Stimulated activated CD4-positive, alpha-beta T cell treated with anti-CD3 and anti-CD28 coated beads, Interleukin-1b, Interleukin-23, amount 100 ng/mL, for 1 hour (primary cell): ENCODE measurements at places on chromosomes 4 and X.

DNA sequence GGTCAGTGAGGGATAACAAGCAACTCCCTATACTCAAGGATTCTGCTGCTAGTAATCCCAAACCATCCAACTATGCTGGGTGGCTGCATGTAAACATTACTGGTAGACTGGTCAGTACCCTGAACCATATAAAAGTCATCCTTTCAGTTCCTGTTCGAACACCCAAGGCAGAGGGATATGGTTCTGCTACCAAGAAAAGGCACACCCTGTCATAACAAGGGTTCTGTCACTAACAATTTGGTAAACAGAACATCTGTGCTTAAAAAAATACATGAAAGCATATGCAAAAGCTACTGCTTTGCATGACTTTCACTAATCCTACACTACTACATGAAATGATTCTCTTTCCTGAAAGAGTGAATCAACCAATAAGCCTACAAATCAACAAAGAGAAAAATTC is 76.8 kb upstream of the MCF2 start:
- no peak for DNase-seq

DNA sequence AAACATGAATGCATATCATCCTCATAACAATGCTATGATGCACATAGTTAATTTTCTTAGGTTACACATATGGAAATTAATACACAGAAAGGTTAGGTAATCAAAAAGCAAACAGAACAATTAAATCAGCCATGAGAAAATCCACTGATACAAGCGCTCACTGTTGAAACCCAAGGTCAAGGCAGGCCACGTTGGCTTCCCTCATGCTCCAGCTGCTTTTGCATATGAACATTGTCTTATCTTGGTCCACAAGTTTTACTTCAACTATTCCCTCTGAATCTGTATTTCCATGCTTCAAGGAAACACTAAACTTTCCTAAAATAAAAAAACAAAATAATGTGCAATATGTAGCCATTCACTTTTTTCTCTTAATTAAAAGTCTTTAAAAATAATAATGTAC is 34.5 kb upstream of the PLA2G12A start:
- no peak for DNase-seq

DNA sequence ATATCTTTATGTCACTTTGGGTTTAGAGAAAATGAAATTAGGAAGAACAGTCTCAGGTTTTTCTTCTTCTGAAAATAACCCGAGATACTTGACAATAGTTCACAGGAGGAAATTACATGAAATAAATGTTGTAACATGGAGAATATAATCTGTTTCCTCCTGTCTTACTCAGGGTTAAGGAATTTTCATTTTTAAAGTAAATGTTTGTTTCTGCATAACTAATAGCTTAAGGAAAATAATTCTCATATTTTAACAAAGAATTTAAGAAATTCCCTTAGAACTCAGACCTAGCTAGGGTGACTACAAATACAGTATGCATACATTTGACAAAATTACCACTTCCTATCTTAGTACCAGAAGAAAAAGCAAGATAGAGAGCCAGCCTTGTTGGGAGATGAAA is 17.2 kb upstream of the SPRY1 start:
- no peak for DNase-seq

DNA sequence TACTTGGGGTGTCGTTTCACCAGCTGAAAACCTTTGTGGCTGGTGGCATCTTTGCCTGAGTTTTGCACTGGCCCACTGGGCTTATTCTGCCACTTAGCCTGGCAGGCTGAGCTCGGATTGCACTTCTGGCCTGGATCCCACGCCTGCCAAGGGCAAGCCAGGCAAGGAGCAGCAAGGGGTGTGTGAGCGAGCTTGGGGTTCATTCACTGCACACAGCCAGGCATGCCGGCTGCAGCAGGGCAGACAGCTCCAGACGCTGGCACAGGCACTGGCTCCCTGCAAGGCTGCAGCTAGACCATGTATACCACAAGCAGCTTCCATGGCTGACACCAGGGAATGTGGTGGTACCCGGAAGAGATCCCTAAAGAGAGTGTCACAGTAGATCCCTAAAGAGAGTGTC is 476.3 kb downstream of the EPHA5 start:
- DNase-seq = no peak

DNA sequence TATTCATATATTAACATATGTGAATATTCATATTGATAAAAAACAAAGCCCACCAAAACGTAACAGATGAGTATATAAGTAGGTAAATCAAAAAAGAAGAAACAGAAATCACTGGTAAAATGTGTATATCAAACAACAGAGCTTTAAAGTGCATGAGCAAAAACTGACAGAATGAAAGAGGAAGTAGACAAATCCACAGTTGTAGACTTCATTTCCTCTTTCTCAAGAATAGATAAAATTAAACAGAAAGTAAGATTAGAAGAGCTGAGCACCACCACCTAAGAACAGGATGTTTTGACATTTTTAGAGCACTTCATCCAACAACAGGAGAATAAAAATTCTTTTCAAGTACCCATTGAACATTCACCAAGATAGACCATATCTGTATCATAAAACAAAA is 64.6 kb downstream of the CNKSR2 start:
- no peak for DNase-seq

DNA sequence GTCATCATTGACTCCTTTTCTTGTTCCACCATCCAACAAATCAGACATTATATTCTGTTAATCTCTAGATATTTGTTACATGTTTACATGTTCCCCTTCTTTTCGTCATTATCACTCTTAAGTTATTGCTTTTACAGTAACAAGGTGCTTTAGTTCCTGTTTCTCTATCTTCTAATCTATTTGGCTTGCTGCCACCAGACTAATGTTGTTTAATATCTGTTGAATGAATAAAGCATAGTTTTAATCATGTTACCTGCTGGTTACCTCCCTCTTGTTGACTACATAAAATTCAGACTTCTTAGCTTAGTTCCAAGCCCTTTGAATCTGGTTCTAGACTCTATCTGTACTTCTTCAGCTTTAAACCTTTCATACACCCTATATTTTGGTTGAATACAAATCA is 129.8 kb upstream of the TRIM2 start:
- no peak for DNase-seq
